ENCODE measurements at places on chromosomes 13 and 19. TPM values are rescaled to one million over a fixed set of nuclear protein-coding genes. Genes with fewer than 3 reads are reported as not detected.

The ZNF433 gene
- 6.9 TPM for total RNA-seq

The NLRP7 gene
- total RNA-seq, result not detected

The ZNF536 gene
- total RNA-seq, result 4.7 TPM

The IRGC gene
- total RNA-seq, result not detected

The WDR88 gene
- total RNA-seq, result not detected

The ERCC2 gene
- 7.1 TPM for total RNA-seq

The FXYD5 gene
- total RNA-seq, result 35.9 TPM

DNA sequence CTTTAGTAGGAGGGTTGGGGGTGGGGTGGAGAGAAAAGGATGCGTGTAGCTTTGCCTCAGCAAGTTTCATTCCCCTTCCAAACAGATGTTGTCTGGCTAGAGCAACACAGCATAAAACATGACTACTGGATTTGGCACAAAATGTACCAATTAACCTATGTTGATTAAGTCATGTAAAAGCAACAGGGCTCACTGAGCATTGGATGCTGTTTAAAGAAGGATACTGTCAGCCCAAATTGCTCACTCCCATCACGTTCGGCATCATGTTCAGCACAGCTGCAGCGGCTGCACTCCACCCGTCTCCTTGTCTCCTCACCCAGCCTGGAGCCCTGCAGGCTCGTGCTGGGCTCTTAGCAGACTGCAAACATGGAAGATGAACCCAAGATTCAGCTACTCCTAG is 77.5 kb downstream of the DLEU7 start:
- H3K4me3 ChIP-seq, result no peak overlapping the region
- no peaks in the 10 kb centered on the region for H3K27me3 ChIP-seq
- H3K36me3 ChIP-seq, result no peaks in the 10 kb centered on the region
- H3K27ac ChIP-seq, result no peak overlapping the region

DNA sequence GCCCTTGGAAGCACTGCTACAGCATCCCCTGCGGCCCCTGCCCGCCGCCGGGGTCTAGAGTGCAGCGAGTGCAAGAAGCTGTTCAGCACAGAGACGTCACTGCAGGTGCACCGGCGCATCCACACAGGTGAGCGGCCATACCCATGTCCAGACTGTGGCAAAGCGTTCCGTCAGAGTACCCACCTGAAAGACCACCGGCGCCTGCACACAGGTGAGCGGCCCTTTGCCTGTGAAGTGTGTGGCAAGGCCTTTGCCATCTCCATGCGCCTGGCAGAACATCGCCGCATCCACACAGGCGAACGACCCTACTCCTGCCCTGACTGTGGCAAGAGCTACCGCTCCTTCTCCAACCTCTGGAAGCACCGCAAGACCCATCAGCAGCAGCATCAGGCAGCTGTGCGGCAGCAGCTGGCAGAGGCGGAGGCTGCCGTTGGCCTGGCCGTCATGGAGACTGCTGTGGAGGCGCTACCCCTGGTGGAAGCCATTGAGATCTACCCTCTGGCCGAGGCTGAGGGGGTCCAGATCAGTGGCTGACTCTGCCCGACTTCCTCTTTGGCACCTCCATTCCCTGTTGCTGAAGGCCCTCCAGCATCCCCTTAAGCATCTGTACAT is 4.9 kb downstream of the ZNF574 start:
- ATAC-seq, result no peak
- peaks cover 21% of the 10 kb centered on the region for H3K4me1 ChIP-seq
- no peak overlapping the region for H3K27ac ChIP-seq
- H3K36me3 ChIP-seq, result no peaks in the 10 kb centered on the region

GRCh38 chr19:5407356-5407755 is 47.9 kb upstream of the ZNRF4 start:
- ATAC-seq, result no peak
- no peak overlapping the region for H3K4me3 ChIP-seq
- H3K27me3 ChIP-seq, result peaks cover 55% of the 10 kb centered on the region
- no peak overlapping the region for H3K27ac ChIP-seq
- H3K4me1 ChIP-seq, result no peaks in the 10 kb centered on the region
- H3K36me3 ChIP-seq, result no peaks in the 10 kb centered on the region

GRCh38 chr13:61316647-61317046 is 99.0 kb downstream of the PCDH20 start:
- H3K27ac ChIP-seq, result no peak overlapping the region
- no peaks in the 10 kb centered on the region for H3K4me1 ChIP-seq
- H3K27me3 ChIP-seq, result no peaks in the 10 kb centered on the region

- no peak for ATAC-seq
- H3K36me3 ChIP-seq, result no peaks in the 10 kb centered on the region
- no peak overlapping the region for H3K27ac ChIP-seq
- H3K27me3 ChIP-seq, result no peaks in the 10 kb centered on the region
- peaks cover 11% of the 10 kb centered on the region for H3K4me1 ChIP-seq
- no peak overlapping the region for H3K4me3 ChIP-seq
Observed at GRCh38 chr13:32471187-32471922, 43.4 kb upstream of the N4BP2L1 start.

GRCh38 chr13:20727856-20728255 is 24.4 kb downstream of the IL17D start:
- peaks cover 32% of the 10 kb centered on the region for H3K36me3 ChIP-seq
- no peaks in the 10 kb centered on the region for H3K27me3 ChIP-seq
- no peak overlapping the region for H3K27ac ChIP-seq
- no peaks in the 10 kb centered on the region for H3K4me1 ChIP-seq

DNA sequence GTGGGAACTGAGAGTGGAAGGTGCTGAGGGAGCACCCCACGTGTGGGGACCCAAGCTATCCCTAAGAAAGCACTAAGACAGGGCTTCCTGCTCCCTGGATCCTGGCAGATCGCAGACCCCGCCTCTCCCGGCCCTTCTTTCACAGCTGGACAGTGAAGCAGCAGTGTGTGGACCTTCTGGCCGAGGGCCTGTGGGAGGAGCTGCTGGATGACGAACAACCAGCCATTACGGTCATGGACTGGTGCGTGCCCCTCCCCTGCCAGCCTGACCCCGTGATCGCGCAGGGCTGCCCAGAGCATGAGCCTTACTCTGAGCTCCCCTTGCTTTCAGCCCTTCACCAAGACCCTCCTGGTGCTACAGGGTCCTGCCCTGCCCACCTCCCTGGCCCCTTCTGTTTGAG is 2.3 kb downstream of the NCCRP1 start:
- ATAC-seq, result peak; percentile 39
- H3K4me1 ChIP-seq, result no peaks in the 10 kb centered on the region
- H3K27me3 ChIP-seq, result peaks cover 99% of the 10 kb centered on the region
- H3K36me3 ChIP-seq, result no peaks in the 10 kb centered on the region
- H3K4me3 ChIP-seq, result no peak overlapping the region

DNA sequence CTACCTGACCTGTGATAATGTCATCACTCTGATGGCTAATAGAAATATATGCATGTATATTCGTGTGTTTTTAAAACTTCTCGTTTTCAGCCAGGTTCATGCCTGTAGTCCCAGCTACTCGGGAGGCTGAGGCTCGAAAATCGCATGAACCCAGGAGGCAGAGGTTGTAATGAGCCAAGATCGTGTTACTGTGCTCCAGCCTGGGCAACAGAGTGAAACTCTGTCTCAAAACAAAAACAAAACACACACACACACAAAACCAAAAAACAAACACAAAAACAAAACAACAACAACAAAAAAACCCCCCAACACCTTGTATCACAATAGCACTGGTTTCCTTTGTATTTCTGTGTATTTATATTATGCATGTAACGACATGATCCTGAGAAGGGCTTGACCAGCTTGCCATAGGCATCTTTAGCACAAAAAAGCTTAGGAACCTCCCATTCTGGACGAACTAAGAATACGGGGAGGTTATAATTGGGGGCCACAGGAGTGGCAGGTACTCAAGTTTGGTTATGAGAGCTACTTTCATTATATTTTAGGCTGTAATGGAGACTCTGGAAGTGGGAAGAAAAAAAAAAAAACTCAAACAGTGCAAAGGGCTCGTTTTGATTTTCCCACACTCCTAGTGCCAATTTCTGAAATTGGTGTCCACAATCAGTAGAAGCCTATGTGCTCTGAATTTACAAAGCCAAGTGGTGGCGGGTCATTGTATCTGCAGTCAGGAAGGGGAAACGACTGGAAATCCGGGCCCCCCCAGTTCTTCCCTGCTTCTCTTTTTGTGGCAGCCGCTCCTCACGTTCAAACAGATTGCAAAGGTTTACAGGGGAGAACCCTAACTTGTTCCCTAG is 1.2 kb upstream of the ACP7 start:
- ATAC-seq, result no peak
- H3K36me3 ChIP-seq, result no peaks in the 10 kb centered on the region
- peaks cover 13% of the 10 kb centered on the region for H3K4me1 ChIP-seq
- no peak overlapping the region for H3K4me3 ChIP-seq

GRCh38 chr13:59643364-59643841 is 520.3 kb downstream of the DIAPH3 start:
- no peaks in the 10 kb centered on the region for H3K36me3 ChIP-seq
- H3K27ac ChIP-seq, result no peak overlapping the region
- no peak for ATAC-seq
- H3K27me3 ChIP-seq, result no peaks in the 10 kb centered on the region
- no peak overlapping the region for H3K4me3 ChIP-seq
- no peaks in the 10 kb centered on the region for H3K4me1 ChIP-seq

GRCh38 chr13:59480396-59481259 is 683.1 kb downstream of the DIAPH3 start:
- H3K4me3 ChIP-seq, result no peak overlapping the region
- H3K27me3 ChIP-seq, result no peaks in the 10 kb centered on the region
- no peak for ATAC-seq
- H3K36me3 ChIP-seq, result no peaks in the 10 kb centered on the region

DNA sequence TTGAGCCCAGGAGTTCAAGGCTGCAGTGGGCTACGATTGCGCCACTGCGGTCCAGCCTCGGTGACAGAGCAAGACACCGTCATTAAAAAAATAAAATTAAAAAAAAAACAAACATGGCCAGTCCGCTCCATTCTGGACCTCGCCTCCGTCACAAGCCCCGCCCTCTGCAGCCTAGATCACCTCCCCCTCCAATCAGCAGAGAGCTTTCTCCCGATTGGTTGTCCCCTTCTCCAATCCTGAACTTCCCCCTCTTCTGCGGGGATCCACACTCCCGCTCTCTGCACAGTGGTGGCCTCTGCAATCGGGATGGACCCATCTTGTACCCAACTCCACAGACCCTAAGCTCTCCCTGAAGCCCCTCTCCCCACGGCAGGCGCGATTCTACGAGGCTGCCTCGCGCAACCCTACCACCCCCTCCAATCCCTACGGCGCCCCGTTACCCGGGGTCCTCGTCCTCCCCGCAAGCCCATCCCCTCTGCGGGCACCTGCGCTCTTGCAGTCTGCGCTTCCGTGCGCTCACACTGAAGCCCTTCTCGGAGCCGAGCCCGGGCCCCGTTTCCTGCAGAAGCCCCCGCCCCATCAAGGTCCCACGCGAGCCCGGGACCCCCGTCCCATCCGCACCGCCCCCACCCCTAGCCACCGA is 540 bp downstream of the TMEM160 start:
- peak; percentile 84 for ATAC-seq
- H3K4me3 ChIP-seq, result peak overlapping the region; percentile 99
- peak overlapping the region; percentile 91 for H3K27ac ChIP-seq
- no peaks in the 10 kb centered on the region for H3K36me3 ChIP-seq
- no peaks in the 10 kb centered on the region for H3K4me1 ChIP-seq
- H3K27me3 ChIP-seq, result no peaks in the 10 kb centered on the region

DNA sequence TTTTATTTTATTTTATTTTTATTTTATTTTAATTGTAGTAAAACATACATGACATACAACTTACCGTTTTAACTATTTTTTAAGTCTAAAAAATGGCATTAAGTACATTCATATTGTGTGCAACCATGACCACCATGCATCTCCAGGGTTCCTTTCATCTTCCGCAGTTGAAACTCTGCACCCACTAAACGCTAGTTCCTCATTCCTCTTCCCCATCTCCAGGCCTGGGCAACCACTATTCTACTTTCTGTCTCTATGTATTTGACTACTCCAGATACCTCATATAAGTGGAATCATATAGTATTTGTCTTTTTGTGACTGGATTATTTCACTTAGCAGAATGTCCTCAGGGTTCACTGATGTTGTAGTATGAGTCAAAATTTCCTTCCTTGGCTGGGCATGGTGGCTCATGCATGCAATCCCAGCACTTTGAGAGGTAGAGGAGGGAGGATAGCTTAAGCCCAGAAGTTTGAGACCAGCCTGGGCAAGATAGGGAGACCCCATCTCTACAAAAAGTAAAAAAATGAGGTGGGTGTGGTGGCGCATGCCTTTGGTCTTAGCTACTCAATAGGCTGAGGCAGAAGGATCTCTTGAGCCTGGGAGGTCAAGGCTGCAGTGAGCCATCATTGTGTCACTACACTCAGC is 55.7 kb upstream of the ZNF507 start:
- no peak overlapping the region for H3K27ac ChIP-seq
- H3K36me3 ChIP-seq, result no peaks in the 10 kb centered on the region
- H3K27me3 ChIP-seq, result peaks cover 4% of the 10 kb centered on the region
- no peak overlapping the region for H3K4me3 ChIP-seq
- H3K4me1 ChIP-seq, result no peaks in the 10 kb centered on the region

GRCh38 chr19:54287456-54287855 is 6.5 kb upstream of the LILRB2 start:
- H3K27me3 ChIP-seq, result peaks cover 35% of the 10 kb centered on the region
- no peak for ATAC-seq
- H3K4me1 ChIP-seq, result no peaks in the 10 kb centered on the region
- no peak overlapping the region for H3K27ac ChIP-seq

DNA sequence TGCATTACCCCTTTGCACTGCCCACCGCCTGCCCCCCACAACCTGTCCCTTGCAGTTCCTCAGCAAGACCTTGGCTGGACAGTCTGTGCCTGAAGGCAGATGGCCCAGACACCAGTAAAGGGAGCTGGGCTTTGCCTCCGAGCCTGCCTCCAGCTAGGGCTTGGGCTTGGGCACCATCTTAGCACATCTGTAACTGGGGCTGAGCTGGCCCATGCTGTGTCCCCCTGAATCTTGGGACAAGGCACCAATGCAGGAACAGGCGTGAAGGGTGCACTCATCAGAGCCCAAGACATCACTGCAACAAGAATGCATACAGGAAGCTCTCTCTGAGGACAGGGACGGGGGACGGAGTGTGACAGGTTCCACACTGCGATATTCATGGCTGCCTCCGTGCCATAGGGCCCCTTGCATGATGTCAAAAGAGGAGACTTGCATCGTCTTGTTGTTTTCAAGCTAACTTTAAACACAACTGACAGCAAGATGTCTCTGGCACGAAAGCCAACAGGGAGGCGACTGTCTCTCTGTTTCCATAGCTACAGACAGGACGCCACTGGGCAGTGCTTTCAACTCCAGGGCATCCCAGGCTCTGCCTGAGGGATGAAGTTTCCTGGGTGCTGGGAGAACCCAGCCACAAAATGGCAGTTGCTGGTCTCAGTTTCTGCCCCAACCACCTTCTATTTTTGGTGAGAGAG is 8.7 kb upstream of the CHST8 start:
- no peak overlapping the region for H3K27ac ChIP-seq
- no peak for ATAC-seq
- no peaks in the 10 kb centered on the region for H3K36me3 ChIP-seq
- peaks cover 62% of the 10 kb centered on the region for H3K27me3 ChIP-seq
- H3K4me3 ChIP-seq, result no peak overlapping the region

Data from gastroesophageal sphincter (tissue), 4 donors.